ENCODE measurements at places on chromosomes 2 and 18.

DNA sequence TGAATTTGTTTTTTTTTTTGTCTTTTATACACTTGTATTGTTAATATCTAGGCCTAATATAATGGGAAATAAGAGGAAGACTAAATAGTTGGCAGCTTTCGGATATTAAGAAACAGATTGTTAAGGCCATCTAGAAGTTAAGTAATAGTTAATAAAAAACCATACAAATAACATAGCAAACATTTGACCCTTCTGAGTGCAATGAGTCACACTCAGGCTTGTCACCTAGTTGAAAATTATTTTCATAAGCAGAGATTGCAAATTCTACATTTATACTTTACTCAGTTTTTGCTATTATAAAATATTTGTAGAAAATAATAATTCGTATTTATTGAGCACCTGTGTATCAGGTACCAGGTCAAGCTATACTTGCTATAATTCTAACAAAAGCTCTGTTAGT lies 2.4 kb downstream of the NUP35 start:
- DNase-seq = no peak

DNA sequence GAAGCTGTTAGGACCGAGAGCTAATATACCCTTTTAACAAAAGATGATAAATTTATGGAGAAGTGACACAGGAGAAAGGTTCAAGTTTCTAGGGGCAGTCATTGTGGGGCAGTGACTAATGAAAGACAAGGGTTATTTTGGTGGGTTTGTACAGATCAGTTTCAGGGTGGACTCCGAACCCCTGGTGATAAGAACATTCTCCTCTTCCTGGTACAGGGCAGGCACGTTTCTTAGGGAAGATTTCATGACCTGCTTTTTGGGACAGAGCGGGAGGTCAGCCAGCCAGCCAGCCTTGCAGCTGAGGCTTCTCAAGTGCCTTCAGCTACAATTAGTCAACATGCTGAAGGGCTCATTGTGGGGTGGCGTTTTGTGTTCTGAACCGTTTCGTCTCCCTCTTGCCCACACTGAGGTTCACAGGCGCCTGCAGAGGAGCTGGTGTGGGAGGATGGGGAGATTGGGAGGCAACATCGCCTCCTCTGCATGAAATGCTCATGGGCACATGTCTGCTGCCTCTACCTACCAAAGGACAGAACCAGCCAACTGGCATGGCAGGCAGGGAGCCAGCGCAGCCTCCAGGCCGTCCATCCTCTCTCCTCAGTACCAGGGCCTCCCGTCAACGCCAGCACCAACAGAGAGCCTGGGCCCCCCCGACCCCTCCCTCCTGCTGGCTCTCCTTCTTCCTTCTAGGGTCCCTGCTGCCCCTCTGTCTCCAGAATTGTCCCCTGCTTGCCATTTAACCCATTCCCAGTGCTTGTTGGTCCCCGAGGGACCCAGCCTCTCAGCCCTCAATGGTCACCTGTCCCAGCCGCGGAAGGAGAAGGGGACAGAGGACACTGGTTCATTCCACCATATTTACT lies 9.6 kb downstream of the CHMP1B start:
- DNase-seq = no peak

DNA sequence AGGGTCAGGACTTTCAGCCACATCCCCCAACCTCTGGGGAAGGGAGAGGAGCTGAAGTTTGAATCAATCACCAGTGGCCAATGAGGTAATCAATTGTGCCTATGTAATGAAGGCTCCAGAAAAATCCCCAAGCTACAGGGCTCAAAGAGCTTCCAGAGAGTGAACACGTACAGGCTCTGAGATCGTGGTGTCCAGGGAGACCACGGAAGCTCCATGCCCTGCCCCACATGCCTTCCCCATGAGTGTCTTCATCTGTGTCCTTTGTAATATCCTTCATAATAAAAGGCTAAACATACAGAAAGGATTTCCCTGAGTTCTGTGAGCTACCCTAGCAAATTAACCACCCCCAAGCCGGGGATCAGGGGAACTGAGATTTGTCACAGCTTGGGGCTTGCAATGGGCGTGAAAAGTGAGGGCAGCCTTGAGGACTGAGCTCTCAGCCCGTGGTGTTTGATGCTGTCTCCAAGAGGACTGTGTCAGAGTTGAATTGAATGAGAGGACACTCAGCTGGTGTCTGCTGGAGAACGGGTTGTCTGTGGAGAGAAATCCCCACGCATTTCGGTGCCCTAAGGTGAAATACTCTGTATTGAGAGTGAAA lies 25.5 kb upstream of the TUBB6 start:
- DNase-seq = no peak

GRCh38 chr2:205543937-205544702 lies 138.2 kb upstream of the NRP2 start:
- DNase-seq = no peak

- DNase-seq = no peak
Observed at GRCh38 chr2:12807907-12808810, 91.4 kb downstream of the TRIB2 start.

DNA sequence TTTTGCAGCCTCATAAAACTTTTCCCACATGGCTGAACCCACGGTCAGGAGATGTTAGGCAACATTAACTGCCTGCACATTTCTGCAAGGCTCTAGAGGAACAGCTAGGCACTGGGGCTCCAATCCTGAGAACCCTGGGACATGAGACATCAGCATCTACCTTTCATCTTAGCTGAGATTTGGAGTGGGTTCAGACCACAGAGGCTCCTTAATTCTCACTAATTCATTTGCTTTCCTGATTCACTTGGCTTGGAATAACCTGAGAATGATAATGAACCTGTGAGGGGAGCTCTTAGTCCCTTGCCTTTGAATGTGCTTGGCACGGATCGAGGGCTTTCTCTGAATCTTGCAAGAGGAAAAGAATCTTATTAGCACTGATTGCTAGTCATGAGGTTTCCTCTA lies 266.2 kb downstream of the FIGN start:
- DNase-seq = no peak

DNA sequence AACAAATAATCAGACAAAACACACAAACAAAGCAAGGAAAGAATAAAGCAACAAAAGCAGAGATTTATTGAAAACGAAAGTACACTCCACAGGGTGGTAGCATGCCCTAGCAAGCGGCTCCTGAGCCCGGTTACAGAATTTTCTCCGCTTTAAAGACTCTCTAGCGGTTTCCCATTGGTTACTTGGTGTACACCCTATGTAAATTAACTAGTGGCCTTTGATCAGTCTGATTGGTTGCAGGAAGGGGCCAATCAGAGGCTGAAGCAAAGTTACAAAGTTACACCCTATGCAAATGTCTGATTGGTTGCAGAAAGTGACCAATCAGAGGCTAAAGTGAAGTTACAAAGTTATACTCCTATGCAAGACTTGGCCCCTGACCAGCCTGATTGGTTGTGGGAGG lies 242.9 kb downstream of the LDLRAD4 start:
- no peak for DNase-seq

GRCh38 chr2:96114903-96115581 lies 1.3 kb downstream of the ADRA2B start:
- DNase-seq = no peak
